Activated T-helper 2 cell treated with anti-CD3 and anti-CD28 coated beads, Interferon-gamma antibody, Interleukin-2, Interleukin-4, amounts not matched to agents 10 μg/mL and 5 μg/mL and 100 μg/mL, durations not matched to agents 14 hours and 24 hours and 36 hours (primary cell): ENCODE measurements at places on chromosomes 2 and 18. TPM values are rescaled to one million over a fixed set of nuclear protein-coding genes. Genes with fewer than 3 reads are reported as not detected.

ATP6V1C2 gene
- total RNA-seq, result 0.07 TPM in 1 of 2 replicates, not detected in the other

NT5C1B gene
- total RNA-seq, result not detected in 2 replicates

- H3K4me3 ChIP-seq, result no peak overlapping the region
- DNase-seq, result no peak
- H3K4me1 ChIP-seq, result no peaks in the 10 kb centered on the region
These were observed 405.8 kb upstream of the SLC39A10 start for GRCh38 chr2:195251214-195251613.

DNA sequence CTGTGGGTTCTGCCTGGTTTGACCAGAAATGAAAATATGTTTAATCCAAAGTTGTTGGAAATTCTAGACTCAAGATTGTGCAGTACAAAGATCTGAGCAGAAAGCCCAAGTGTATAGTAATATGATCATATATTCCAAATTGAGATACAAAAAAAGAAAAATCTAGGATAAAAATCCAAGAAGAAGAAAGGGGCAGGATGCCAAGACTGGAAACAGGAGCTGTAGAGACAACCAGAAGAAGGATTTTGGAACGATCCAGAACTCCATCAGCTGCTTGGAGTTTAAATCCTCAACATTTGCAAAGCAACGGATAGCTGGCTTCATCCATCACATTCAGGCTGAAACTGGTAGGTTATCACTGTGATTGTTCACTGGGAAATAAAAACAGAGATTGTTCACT lies 333.6 kb upstream of the UBE2E3 start:
- H3K4me3 ChIP-seq, result no peak overlapping the region
- H3K27ac ChIP-seq, result no peak overlapping the region
- H3K4me1 ChIP-seq, result no peaks in the 10 kb centered on the region
- no peaks in the 10 kb centered on the region for H3K27me3 ChIP-seq
- H3K36me3 ChIP-seq, result no peaks in the 10 kb centered on the region
- no peak for DNase-seq

- no peaks in the 10 kb centered on the region for H3K36me3 ChIP-seq
- H3K27me3 ChIP-seq, result no peaks in the 10 kb centered on the region
- no peak overlapping the region for H3K27ac ChIP-seq
- no peak overlapping the region for H3K4me3 ChIP-seq
- peaks cover 5% of the 10 kb centered on the region for H3K4me1 ChIP-seq
- no peak for DNase-seq
These were observed 261.4 kb downstream of the EPHA4 start for GRCh38 chr2:221310730-221311129.

DNA sequence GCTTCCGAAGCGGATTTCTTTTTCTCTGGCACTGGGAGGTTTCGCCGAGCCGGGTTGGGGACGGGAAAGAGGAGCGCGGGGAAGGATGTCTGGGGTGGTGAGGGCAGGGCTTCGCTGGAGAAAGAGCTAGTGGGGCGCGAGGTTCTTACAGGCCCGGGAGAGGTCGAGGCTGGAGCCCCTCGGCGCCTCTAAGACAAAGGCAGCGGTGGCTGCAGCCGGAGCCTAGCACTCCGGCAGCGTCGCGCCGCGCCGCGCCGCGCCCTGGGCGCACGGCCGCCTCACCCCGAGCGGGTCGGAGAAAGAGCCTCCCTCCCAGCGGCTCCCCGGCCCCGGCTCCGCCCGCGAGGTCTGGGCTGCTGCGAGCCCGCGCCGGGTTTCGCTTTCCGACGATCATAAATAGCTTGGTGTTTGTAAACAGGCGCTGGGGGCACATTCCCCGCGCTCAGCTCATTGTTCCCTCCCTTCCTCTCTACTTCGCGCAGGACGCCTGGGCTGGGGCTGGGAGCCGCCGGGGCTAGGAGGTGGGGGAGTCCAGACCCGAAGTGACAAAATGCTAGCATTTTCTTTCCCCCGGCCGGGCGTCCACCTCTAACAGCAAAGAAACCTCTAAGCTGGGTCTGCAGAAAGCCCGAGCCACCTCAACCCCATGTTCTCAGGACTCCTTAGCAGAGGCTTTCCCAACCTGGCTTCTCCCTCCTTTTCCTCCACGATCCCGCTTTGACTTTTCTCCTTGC lies 813 bp upstream of the MEIS1 start:
- H3K4me1 ChIP-seq, result peaks cover 21% of the 10 kb centered on the region
- peak overlapping the region; percentile 82 for H3K4me3 ChIP-seq
- H3K27ac ChIP-seq, result no peak overlapping the region
- DNase-seq, result no peak
- H3K36me3 ChIP-seq, result peaks cover 3% of the 10 kb centered on the region

DNA sequence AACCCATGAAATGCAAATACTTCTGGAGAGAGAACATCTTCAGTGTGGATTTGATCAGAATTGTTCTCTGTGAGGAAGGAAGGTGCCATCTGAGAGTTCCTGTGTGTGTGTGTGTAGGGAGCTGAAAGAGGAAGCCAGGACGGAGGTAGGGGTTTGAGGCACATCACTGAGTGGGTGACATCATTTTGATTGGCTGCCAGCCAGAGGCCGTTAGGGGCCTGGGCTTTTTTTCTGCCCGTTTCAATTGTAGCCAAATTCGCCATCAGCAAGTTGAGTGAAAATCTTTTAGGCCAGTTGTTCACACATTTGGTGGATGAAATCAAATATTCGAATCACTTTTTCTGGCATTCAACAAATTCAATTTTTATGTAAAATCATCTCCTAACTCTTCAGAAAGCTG lies 48.9 kb downstream of the TSN start:
- H3K27ac ChIP-seq, result no peak overlapping the region
- no peak overlapping the region for H3K4me3 ChIP-seq

- no peaks in the 10 kb centered on the region for H3K27me3 ChIP-seq
- peaks cover 13% of the 10 kb centered on the region for H3K36me3 ChIP-seq
- no peak overlapping the region for H3K4me3 ChIP-seq
- H3K4me1 ChIP-seq, result peaks cover 26% of the 10 kb centered on the region
- no peak for DNase-seq
These were observed 6.8 kb downstream of the HS6ST1 start for GRCh38 chr2:128311755-128312341.
